NCI-H524 treated with DMSO at 0.1 percent for 48 hours (cell line): ENCODE measurements at places on chromosomes 13 and 19.

DNA sequence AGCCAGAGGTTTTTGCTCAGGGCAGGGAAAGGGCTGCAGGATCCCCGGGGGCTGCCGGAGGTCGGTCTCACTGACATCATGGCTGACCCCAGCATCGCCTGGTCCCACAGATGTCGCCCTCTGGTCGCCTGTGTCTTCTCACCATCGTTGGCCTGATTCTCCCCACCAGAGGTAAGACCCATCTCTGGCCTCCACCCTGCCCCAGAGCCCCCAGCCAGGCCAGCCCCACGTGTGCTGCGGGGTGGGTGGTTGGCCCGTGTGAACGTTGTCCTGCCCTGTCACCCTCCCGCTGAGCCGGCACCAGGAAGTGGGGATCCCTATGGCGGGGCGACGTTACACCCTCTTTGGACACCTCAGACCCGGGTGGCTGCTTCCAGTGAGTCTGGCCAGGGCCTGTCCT, 906 bp downstream of the FXYD5 start:
- DNase-seq: no peak

- DNase-seq: no peak
Observed at GRCh38 chr13:112670864-112671263, 19.0 kb upstream of the ATP11A start.

GRCh38 chr19:29386970-29387369, 138.8 kb upstream of the VSTM2B start:
- no peak for DNase-seq

DNA sequence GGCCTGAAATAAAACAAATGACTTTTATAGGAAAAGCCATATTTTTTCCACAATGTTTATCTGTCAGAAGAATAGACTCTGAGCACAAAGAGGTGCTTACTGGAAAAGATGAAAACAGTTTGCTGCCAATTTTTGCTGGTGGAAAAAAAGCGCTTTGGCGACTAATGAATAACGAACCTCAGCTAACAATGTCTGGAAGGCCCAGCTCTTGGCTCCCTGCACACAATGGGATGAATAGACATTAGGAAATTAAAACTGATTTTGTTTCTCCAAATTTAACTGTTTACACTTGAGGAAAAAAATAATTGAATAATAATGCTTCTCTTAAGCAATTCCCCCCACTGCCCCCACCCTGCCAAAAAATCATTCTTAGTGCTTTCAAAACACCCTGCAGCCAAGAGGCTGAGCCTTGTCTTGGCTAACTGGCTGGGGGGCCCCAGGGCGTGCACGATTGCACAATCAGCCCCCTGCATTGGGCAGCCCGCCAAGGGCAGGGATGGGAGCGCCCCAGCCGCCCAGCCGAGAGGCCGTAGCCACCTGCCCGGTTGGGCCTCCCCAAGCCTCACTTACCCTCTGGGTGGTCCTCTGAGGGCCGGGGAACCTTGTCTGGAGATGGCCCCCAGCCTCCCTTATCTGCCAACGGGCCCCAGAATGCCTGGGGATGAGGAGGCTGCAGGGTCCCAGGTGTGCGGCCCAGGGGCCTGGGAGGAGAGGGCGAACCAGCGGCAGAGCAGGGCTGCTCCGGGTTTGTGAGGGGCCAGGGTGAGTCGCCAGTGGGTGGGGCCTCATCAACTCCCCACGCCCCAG, 16.8 kb downstream of the CEBPG start:
- DNase-seq: no peak
